Naive thymus-derived CD8-positive, alpha-beta T cell (primary cell): ENCODE measurements at places on chromosomes 7 and 10.

DNA sequence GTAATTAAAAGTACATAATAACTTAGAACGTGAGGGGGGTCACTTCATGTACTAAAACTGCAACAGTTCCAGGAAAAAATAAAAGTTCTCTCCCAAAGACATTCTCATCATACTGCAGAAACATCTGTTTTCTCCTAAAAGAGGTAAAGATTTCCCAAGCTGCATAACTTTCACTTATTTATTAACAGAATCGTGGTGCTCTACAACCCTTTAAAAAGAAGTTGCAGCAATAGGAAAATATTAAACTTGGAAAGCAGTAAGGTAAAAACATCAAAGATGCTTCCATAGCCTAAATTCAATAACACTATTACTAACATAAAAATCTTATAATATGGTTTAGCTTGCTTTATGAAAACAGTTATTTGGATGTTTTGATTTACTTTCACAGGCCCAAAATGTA, 23.3 kb downstream of the ZFAND4 start:
- no peak for DNase-seq

- no peak for DNase-seq
Observed at GRCh38 chr10:78889536-78890063, 179.2 kb upstream of the ZMIZ1 start.

DNA sequence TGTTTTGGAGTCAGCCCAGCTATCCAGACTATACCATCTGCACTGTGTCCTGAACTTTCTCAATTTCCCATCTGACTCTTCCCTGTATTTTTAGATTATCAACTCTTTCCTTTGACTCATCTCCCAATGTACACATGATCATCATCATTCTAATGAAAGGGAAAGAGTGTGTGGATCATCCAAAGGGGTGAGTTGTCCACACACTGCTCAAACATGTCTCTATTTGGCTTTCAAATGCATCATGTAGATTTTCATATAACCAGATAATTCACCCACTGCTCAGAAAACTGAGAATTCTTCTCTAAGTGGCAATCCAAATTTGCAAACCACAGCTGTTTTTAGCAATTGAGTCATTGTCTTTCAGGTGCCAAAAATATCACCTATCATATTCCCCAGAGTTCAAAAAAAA, 190.2 kb upstream of the HPS1 start:
- no peak for DNase-seq

GRCh38 chr7:112744818-112745217, 45.4 kb downstream of the TMEM168 start:
- no peak for DNase-seq

DNA sequence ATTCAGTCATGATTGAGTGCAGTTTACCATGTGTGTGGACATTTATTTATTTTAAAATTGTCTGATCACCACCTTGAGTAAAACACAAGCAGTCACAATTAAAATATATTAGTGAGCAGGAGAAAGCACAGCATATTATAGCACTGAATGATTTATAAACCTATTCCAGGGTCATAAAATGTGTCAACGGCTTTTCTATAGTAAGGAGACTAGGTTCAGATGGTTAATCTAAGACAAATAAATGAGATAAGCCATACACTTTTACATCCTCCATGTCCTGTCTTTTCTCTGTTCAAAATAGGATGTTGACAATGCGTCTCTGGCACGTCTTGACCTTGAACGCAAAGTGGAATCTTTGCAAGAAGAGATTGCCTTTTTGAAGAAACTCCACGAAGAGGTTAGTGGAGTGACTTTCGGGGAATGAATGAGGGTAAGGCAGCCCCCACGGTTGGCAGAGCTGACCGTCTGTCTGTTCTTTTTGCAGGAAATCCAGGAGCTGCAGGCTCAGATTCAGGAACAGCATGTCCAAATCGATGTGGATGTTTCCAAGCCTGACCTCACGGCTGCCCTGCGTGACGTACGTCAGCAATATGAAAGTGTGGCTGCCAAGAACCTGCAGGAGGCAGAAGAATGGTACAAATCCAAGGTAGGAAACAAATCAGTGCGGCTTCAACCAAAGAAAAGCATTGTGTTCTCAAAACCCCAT, 5.4 kb downstream of the VIM start:
- no peak for DNase-seq
